A549 treated with dexamethasone at 1 μM for 4 hours (cell line): ENCODE measurements at places on chromosomes 16 and 17. TPM values are rescaled to one million over a fixed set of nuclear protein-coding genes. Genes with fewer than 3 reads are reported as not detected.

PPY gene
- total RNA-seq: not detected in 5 replicates

MPV17L gene
- 4.2 to 6.7 TPM (median 6.1 TPM) in 5 replicates for total RNA-seq

PRSS27 gene
- 1.1 to 2.4 TPM (median 1.5 TPM) in 5 replicates for total RNA-seq

HNF1B gene
- 13.8 to 20.7 TPM (median 19.3 TPM) in 5 replicates for total RNA-seq

HOXB2 gene
- total RNA-seq: 0.33 to 0.46 TPM (median 0.34 TPM) in 5 replicates

SEPTIN1 gene
- 0.87 to 2.8 TPM (median 2.3 TPM) in 5 replicates for total RNA-seq

HBM gene
- not detected in 5 replicates for total RNA-seq

CCDC92B gene
- 0.03 to 0.15 TPM (median 0.11 TPM) in 5 replicates for total RNA-seq

KRTAP9-2 gene
- not detected in 5 replicates for total RNA-seq

CDC42EP4 gene
- total RNA-seq: 52.3 to 69.9 TPM (median 68.9 TPM) in 5 replicates

ITGAD gene
- 0.02 to 0.10 TPM (median 0.05 TPM) in 4 of 5 replicates, not detected in the other for total RNA-seq

ATP2A3 gene
- total RNA-seq: 3.3 to 6.7 TPM (median 5.2 TPM) in 5 replicates

TMEM235 gene
- total RNA-seq: not detected in 5 replicates

SOST gene
- total RNA-seq: not detected in 5 replicates

ABCA9 gene
- total RNA-seq: 0.01 to 0.02 TPM in 2 of 5 replicates, not detected in the others

TP53TG3D gene
- total RNA-seq: 0.75 to 1.3 TPM (median 1.0 TPM) in 5 replicates

EPX gene
- not detected in 5 replicates for total RNA-seq

TOP2A gene
- 179 to 230 TPM (median 203 TPM) in 5 replicates for total RNA-seq

CTRL gene
- 0.63 to 2.0 TPM (median 1.5 TPM) in 5 replicates for total RNA-seq

KANSL1 gene
- 19.4 to 29.4 TPM (median 27.1 TPM) in 5 replicates for total RNA-seq

BCL6B gene
- total RNA-seq: not detected in 5 replicates

KIFC3 gene
- total RNA-seq: 96.7 to 124 TPM (median 119 TPM) in 5 replicates

PTGES3L gene
- 0.71 to 1.1 TPM (median 0.84 TPM) in 5 replicates for total RNA-seq

SLFN12 gene
- total RNA-seq: 0.06 TPM in 1 of 5 replicates, not detected in the others

GRAP gene
- total RNA-seq: 0.22 to 0.47 TPM (median 0.35 TPM) in 5 replicates

INCA1 gene
- total RNA-seq: 1.0 to 1.9 TPM (median 1.5 TPM) in 5 replicates

ICAM2 gene
- total RNA-seq: 0.11 TPM in 1 of 5 replicates, not detected in the others

GFAP gene
- 0.37 to 0.66 TPM (median 0.61 TPM) in 5 replicates for total RNA-seq

AGRP gene
- total RNA-seq: 0.13 TPM in 1 of 5 replicates, not detected in the others

CALB2 gene
- total RNA-seq: 3.8 to 6.3 TPM (median 5.3 TPM) in 5 replicates

TP53TG3 gene
- total RNA-seq: 0.24 to 0.74 TPM (median 0.35 TPM) in 5 replicates

SOX8 gene
- total RNA-seq: 2.2 to 4.2 TPM (median 3.6 TPM) in 5 replicates

KRT28 gene
- not detected in 5 replicates for total RNA-seq

CD19 gene
- total RNA-seq: not detected in 5 replicates

SCGB1C2 gene
- not detected in 5 replicates for total RNA-seq

HAS3 gene
- 32.7 to 48.6 TPM (median 44.3 TPM) in 5 replicates for total RNA-seq

MT4 gene
- total RNA-seq: not detected in 5 replicates

KRTAP2-2 gene
- not detected in 5 replicates for total RNA-seq

KRT24 gene
- not detected in 5 replicates for total RNA-seq
